Activated CD4-positive, alpha-beta T cell treated with anti-CD3 and anti-CD28 coated beads for 1 hour (primary cell): ENCODE measurements at places on chromosomes 2 and 18.

- DNase-seq: no peak
Measured at GRCh38 chr2:167049659-167050058, 161.4 kb downstream of the XIRP2 start.

DNA sequence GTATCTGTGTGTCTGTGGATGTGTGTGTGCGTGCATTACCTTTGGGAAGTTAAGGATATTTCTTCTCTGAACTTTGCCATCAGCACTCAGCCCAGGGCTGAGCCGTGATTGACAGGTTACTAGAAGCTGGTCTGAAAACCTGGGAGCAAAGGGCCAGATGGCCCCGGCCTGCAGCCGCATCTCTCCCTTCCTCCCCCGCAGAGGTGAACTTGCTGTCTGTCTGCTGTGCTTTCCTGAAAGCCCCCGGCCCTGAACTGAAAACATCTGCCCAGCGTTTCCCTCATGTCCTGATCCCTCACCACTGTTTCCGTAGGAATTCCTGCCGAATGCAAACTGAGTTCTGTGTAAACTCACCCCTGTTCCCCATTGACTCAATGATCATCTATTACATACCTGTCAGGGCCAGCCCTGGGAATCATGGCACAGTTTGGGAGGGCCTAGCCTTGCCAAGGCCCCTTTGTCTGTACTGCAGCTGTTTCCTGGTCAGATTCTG lies 45.8 kb downstream of the MYCN start:
- DNase-seq: no peak

GRCh38 chr2:119487434-119488244 lies 36.6 kb downstream of the SCTR start:
- DNase-seq: no peak

- DNase-seq: no peak
Measured at GRCh38 chr18:25253136-25253535, 98.8 kb downstream of the ZNF521 start.

- DNase-seq: no peak
Measured at GRCh38 chr2:198991431-198991830, 466.3 kb downstream of the SATB2 start.

GRCh38 chr2:170145191-170145590 lies 32.8 kb upstream of the MYO3B start:
- no peak for DNase-seq

GRCh38 chr2:66236067-66236685 lies 198.7 kb upstream of the MEIS1 start:
- DNase-seq: no peak
